Astrocyte of the cerebellum (primary cell): ENCODE measurements at places on chromosomes 4 and X.

- no peak for DNase-seq
Observed at GRCh38 chrX:143437439-143437838, 79.8 kb downstream of the SPANXN3 start.

GRCh38 chr4:88158489-88159228 lies at the start of gene ABCG2:
ABCG2 (minus strand) TSS chr4:88158639; CDS start chr4:88139995, 18,644 bp downstream.
- peak; percentile 24 for DNase-seq

- peak; percentile 49 for DNase-seq
Observed at GRCh38 chr4:159577241-159577640, 474.4 kb downstream of the RAPGEF2 start.

DNA sequence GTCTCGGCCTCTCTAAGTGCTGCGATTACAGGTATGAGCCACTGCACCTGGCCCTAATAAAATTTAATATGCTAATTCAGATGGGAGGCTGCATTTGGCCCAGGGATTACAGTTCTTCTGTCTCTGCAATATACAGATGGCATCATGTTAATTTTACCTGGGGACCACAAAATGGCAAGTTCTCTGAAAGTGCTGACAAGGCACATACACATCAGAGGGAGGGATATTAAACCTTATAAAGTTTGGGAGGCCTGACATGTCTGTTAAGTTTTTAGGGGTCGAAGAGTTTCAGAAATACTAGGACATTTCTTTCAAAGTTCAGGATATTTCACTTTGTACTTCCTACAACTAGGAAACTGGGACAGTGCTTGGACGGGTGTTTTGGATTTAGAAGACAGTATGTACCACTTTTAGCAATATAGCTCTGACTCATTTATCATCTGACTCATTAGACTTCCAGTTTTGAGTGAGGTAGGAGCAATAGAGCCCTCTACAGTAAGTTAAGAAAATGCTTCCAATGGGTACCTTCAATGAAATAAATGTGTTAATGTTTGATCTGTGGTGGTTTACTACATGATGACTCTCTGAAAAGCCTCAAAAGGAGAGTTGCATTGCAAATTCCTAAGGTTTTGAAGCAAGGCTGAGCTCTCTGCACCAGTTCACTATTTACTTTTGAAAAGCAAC lies 981.0 kb upstream of the HS3ST1 start:
- DNase-seq, result no peak

- no peak for DNase-seq
Observed at GRCh38 chr4:1501754-1502500, 95.7 kb upstream of the NKX1-1 start.
